ENCODE measurements at places on chromosomes 3 and 15. TPM values are rescaled to one million over a fixed set of nuclear protein-coding genes. Genes with fewer than 3 reads are reported as not detected.

- no peaks in the 10 kb centered on the region for H3K36me3 ChIP-seq
- no peaks in the 10 kb centered on the region for H3K4me1 ChIP-seq
- no peak for DNase-seq
- no peaks in the 10 kb centered on the region for H3K27me3 ChIP-seq
- H3K27ac ChIP-seq, result no peak overlapping the region
- H3K4me3 ChIP-seq, result no peak overlapping the region
Observed at GRCh38 chr3:20574746-20575145, 388.7 kb upstream of the SGO1 start.

DNA sequence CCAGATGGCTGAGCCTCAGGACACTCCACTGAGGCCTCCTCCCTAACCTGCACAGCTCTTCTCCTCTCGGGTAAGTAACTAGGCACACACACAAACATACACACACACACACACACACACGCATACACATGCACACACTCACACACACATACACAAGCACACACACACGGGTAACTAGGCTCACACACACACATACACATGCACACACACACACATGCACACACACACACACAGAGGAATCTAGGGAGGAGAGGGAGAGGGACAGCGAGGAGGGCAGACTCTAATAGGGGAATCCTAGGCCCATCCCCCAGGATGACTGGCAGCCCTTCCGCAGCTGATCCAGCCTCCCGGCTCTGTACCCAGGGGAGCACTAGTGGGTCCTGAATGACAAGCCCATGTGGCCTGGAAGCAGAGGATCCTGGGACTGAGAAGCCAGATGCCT, 177.4 kb upstream of the LINGO1 start:
- no peak overlapping the region for H3K4me3 ChIP-seq
- no peak overlapping the region for H3K27ac ChIP-seq
- peaks cover 16% of the 10 kb centered on the region for H3K27me3 ChIP-seq
- no peaks in the 10 kb centered on the region for H3K36me3 ChIP-seq
- no peak for DNase-seq

GRCh38 chr3:181919375-181919774, 207.7 kb downstream of the SOX2 start:
- no peaks in the 10 kb centered on the region for H3K4me1 ChIP-seq
- no peak overlapping the region for H3K4me3 ChIP-seq
- H3K27me3 ChIP-seq, result no peaks in the 10 kb centered on the region

GRCh38 chr3:50154840-50155490, at the start of gene SEMA3F:
Gene SEMA3F (plus strand): TSS chr3:50155324. CDS start chr3:50159623, 4,299 bp downstream.
- no peaks in the 10 kb centered on the region for H3K27me3 ChIP-seq
- no peak within 1 kb of the TSS for H3K27ac ChIP-seq
- no peaks in the 10 kb centered on the region for H3K4me1 ChIP-seq
- H3K36me3 ChIP-seq, result no peaks in the 10 kb centered on the region

DNA sequence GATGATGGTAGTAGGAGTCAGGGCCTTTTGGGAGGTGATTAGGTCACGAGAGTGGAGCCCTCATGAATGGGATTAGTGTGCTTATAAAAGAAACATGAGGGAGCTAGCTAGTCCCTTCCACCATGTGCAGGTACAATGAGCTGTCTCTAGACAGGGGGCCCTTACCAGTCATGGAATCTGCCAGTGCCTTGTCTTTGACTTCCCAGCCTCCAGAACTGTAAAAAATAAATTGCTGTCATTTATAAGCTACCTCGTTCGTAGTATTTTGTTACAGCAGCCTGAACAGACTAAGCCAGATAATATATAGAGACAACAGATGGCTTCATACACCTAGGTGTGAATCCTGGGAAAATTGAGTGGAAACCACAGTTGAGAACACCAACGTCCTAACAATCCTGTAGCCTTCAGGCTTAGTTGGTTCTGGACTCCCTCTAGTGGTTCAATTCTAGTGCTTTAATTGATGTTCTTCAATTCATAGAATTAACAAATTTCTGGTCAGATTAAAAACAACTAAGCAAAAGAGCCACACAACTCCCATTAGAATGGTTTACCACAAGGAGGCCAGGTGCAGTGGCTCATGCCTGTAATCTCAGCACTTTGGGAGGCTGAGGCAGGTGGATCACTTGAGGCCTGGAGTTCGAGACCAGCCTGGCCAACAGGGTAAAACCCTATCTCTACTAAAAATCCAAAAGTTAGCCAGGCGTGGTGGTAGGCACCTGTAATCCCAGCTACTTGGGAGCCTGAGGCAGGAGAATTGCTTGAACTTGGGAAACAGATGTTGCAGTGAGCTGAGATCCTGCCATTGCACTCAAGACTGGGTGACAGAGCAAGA, 21.3 kb upstream of the GATM start:
- H3K27me3 ChIP-seq, result no peaks in the 10 kb centered on the region
- no peaks in the 10 kb centered on the region for H3K36me3 ChIP-seq
- H3K27ac ChIP-seq, result no peak overlapping the region
- H3K4me3 ChIP-seq, result no peak overlapping the region
- H3K4me1 ChIP-seq, result peaks cover 11% of the 10 kb centered on the region
- DNase-seq, result peak; percentile 53

The MKRN3 gene
- total RNA-seq, result 26.2 TPM

DNA sequence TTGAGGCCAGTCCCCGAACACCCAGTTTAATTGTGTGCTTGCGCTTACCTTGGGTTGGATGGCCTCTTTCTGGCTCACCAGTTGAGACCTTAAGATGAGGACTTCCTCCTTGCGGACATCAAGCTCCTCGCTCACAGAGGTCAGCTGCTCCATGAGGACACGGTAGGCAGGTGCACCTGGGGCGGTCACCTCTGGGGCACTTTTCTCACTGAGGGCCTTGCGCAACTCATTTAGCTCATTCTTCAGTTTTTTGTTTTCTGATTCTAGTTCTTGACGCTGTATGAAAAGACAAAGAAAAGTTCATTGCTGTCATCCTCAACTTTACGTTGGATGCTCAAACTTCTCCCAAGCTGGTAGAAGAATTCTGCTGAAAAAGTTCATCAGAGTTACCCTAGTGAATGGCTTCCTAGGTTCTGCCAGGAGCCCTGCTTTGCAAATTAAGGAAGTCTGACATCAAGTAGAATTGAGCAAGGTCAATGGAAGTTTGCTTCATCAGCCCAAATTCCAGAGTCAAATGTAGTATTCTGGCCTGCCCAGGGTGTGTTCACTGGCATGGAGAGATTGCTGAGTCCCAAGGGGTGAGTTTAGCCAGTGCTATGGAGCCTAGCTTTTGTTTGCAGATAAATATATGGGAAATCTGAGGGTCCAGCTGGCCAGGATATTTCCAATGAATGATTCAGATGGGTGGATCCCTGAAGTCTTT, 55.8 kb upstream of the MYO5C start:
- H3K4me3 ChIP-seq, result no peak overlapping the region
- no peaks in the 10 kb centered on the region for H3K4me1 ChIP-seq
- H3K36me3 ChIP-seq, result no peaks in the 10 kb centered on the region
- H3K27ac ChIP-seq, result no peak overlapping the region
- H3K27me3 ChIP-seq, result no peaks in the 10 kb centered on the region

- H3K27ac ChIP-seq, result no peak overlapping the region
- H3K4me3 ChIP-seq, result no peak overlapping the region
- no peaks in the 10 kb centered on the region for H3K36me3 ChIP-seq
- no peaks in the 10 kb centered on the region for H3K4me1 ChIP-seq
- H3K27me3 ChIP-seq, result peaks cover 47% of the 10 kb centered on the region
Observed at GRCh38 chr3:138433892-138434275, 532 bp upstream of the ESYT3 start.

The CKMT1A gene
- total RNA-seq, result 8.3 TPM

GRCh38 chr15:57143511-57144078, 225.2 kb downstream of the TCF12 start:
- H3K27ac ChIP-seq, result peak overlapping the region; percentile 29
- H3K36me3 ChIP-seq, result no peaks in the 10 kb centered on the region
- no peaks in the 10 kb centered on the region for H3K27me3 ChIP-seq

The DAZL gene
- total RNA-seq, result not detected

The WWTR1 gene
- 0.60 TPM for total RNA-seq

DNA sequence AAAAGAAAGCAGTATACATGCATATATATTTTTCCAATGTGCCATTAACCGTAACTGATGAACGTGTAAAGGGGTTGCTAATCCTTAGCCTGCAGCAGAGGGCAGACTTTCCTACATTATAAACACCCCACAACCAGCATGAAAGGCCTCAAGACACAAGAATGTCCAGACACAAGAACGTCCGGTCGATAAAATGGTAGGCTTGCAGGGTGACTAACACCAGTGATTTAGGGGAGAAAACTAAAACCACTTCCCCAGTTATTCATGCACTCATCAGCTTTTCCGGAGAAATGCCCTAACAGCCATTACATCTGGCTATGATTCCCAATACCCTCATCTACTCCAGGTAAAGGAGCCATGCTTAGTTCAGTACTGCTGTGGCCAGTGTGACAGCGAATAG, 57.4 kb downstream of the LRTM1 start:
- peak; percentile 21 for DNase-seq
- no peak overlapping the region for H3K27ac ChIP-seq
- H3K4me3 ChIP-seq, result no peak overlapping the region
- H3K27me3 ChIP-seq, result no peaks in the 10 kb centered on the region

DNA sequence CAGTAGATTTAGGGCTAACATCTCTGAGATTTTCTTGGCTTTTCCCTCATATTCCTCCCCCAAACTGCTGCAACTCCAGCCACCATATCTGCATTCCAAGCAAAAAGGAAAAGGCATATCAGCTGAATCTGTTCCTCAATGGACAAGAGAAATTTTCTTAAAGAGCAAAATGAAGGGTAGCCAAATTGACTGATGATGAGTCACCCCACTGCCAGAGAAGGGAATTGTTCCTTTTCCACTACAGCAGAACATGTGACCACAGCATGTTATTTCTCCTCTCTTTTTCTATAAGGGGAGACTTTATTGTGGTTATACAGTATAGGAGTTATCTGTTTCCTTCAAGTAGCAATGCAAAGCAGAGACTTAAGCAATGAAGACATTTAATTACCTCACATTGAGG, 172.5 kb downstream of the MTHFS start:
- no peak overlapping the region for H3K4me3 ChIP-seq
- no peak for DNase-seq
- H3K27ac ChIP-seq, result no peak overlapping the region
- H3K27me3 ChIP-seq, result no peaks in the 10 kb centered on the region
- no peaks in the 10 kb centered on the region for H3K36me3 ChIP-seq
- H3K4me1 ChIP-seq, result no peaks in the 10 kb centered on the region

The AGTR1 gene
- 0.07 TPM for total RNA-seq

DNA sequence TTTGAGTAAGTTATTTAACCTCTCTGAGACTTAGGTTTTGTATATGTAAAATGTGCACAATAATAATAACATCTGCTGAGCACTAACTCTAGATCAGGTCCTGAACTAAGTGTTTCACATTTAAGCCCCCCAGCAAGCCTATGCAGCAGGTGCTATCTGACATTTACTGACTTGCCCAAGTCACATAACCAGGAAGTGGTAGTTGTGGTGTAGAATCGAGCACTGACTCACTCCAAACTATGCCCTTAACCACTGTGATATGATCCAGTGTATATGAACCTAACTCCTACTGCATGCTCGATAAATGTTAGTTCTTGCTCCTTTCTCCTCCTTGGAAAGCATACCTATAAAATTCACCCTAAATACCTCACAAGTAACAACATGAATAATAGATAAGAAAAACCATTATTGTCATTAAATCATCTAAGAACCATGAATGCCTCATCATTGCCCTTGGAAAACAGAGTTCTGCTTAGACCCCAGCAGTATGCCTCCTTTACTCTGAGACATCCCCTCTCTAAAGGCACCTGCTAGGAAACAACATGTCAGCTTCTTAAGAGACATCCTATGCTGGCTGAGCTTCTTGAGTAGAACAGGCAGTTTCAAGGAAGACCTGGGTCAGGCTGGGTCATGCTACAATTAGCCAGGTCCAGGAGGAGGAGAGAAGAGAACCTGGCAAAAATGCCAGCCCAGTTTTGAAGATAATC, 3.0 kb upstream of the SHC4 start:
- no peaks in the 10 kb centered on the region for H3K36me3 ChIP-seq
- DNase-seq, result no peak
- H3K4me3 ChIP-seq, result no peak overlapping the region
- peaks cover 28% of the 10 kb centered on the region for H3K27me3 ChIP-seq
- peaks cover 12% of the 10 kb centered on the region for H3K4me1 ChIP-seq

DNA sequence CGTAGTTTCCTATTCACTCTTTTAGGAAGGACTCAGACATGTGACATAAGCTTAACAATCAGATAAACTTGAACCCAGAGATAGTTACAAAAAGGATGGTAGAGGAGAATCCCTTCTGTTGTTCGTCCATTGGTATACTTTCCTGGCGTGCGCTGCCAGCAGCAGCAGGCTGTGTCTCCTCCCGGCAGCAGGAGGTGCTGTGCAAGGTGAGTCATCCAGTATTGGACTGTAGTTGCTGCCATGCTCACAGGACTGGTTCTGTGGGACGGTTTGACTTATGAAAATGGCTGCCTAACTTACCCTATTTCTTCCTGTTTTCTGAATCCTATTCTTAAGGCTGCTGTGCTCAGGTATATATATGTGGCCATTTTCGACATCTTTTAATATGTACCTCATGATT, 253.4 kb upstream of the LRRC3B start:
- H3K27ac ChIP-seq, result no peak overlapping the region
- H3K4me3 ChIP-seq, result no peak overlapping the region
- no peak for DNase-seq
- no peaks in the 10 kb centered on the region for H3K27me3 ChIP-seq
- H3K36me3 ChIP-seq, result no peaks in the 10 kb centered on the region
- no peaks in the 10 kb centered on the region for H3K4me1 ChIP-seq

- no peaks in the 10 kb centered on the region for H3K27me3 ChIP-seq
- H3K4me1 ChIP-seq, result no peaks in the 10 kb centered on the region
- no peak for DNase-seq
- H3K4me3 ChIP-seq, result no peak overlapping the region
- no peak overlapping the region for H3K27ac ChIP-seq
Observed at GRCh38 chr3:27666708-27667107, 55.4 kb downstream of the EOMES start.

The SLC38A3 gene
- 0.27 TPM for total RNA-seq

The XCR1 gene
- not detected for total RNA-seq

- H3K4me3 ChIP-seq, result no peak overlapping the region
- DNase-seq, result peak; percentile 49
- no peaks in the 10 kb centered on the region for H3K27me3 ChIP-seq
- peak overlapping the region; percentile 49 for H3K27ac ChIP-seq
- no peaks in the 10 kb centered on the region for H3K36me3 ChIP-seq
- no peaks in the 10 kb centered on the region for H3K4me1 ChIP-seq
Observed at GRCh38 chr15:34993412-34993811, 5.3 kb upstream of the ZNF770 start.

The KNG1 gene
- 0.09 TPM for total RNA-seq

- H3K4me1 ChIP-seq, result no peaks in the 10 kb centered on the region
- DNase-seq, result no peak
- H3K27ac ChIP-seq, result no peak overlapping the region
- no peaks in the 10 kb centered on the region for H3K36me3 ChIP-seq
- H3K4me3 ChIP-seq, result no peak overlapping the region
Observed at GRCh38 chr3:113685124-113685523, 11.3 kb downstream of the USF3 start.

Measured in K562 (cell line).